ENCODE measurements at places on chromosomes 7 and 10. TPM values are rescaled to one million over a fixed set of nuclear protein-coding genes. Genes with fewer than 3 reads are reported as not detected.
A peak's percentile ranks its signal among the peaks of the same experiment; 100 is the strongest.

DNA sequence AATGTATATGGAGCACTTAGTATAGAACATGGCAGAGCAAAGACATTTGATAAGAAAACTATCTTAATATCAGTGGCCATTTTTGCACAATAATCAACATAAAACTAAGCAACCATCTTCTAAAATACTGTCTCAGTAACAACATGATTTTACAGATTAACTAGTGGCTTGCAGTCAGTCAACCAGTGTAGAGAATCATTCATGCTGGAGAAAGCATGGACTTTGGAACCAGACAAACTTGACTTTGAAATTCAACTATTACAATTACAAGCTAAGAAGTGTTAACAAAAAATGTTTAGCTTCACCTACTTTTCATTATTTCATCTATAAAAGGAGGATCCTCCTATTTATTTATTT lies 27.7 kb downstream of the CUBN start:
- DNase-seq, result no peak

- no peak for DNase-seq
Measured at GRCh38 chr7:157177333-157177982, 38.7 kb downstream of the UBE3C start.

- no peak for DNase-seq
Measured at GRCh38 chr10:64726466-64726865, 1205.3 kb downstream of the REEP3 start.

DNA sequence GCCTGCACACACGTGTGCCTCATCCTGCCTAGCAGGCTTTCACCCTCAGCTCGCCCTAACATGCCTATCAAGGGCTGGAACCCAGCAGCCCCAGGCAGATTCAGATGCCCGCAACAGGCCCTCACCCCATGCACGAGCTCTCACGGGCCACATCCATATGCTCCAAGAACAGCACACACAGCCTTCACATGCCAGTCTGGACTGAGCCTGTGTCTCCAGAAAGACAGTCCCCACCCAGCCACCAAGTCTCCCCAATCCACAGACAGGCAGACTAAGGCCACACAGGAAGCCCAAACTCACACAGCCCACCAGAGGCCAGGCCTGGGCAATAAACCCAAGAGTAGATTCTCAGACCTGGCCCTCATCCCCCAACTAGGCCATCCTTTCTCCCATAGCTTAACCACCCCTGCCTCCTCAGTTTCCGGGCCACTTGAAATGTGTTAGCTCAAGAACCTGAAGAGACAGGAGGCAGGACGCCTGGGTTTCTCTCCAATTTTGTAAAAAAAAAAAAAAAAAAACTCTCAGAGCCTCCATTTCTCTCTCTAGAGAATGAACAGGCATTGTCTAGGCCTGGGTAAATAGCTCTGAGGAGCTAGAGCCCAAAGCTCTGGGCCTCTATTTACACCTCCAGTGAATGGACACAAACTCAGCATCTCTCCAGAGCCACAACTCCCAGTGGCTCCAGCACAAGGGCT lies 6.8 kb downstream of the LDB1 start:
- DNase-seq, result no peak

DMBT1 gene
- not detected for total RNA-seq

- DNase-seq, result no peak
Measured at GRCh38 chr10:94218493-94219183, 144.1 kb downstream of the NOC3L start.

- no peak for DNase-seq
Measured at GRCh38 chr7:17991866-17992648, 35.6 kb downstream of the PRPS1L1 start.

NDUFB8 gene
- 326 TPM for total RNA-seq

DNA sequence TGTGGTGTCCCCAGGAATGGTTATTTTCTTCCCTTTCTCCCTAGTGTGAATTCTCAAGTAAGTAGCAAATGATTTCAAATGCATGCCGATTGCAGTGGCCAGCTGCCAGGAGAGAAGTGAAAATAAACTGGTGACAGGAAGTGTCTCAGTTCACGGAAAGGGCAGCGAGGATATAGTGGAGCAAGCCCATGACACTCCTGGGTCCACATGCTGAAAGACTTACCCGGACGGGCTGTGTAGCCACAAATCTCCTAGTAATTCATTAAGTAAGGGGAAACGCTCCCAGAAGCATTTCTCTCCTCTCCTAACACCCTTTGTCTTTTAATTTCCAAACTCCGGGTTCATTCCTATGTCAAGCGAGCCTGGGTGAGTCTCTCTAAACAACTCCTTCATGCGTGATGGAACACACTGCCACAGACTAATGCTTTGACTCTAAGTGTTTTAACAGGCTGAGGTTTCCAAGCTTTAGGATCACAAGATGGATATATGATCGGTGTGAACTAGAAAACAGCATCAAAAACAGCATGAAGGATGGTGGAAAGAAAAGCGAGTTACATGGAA lies 125.6 kb downstream of the CYP26A1 start:
- no peak for DNase-seq

DNA sequence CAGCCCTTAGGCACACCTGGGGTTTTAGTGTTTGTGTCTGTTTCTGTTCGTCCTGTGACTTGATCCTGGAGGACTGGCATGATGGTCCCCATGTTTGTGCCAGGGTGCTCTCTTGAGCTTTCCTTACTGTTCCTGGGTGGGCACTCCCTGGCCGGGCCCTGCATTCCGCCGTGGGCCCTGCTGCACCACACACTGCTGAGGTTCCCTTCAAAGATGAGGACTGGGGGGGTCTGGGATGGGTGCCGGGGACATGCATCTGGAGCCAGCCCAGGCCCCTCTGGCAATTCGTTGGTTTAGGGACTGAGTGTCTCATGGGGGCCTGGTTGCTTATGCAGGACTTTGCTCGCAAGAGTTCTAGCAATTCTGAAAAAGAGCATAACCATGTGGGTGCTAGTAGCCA lies 4.7 kb downstream of the AGAP3 start:
- no peak for DNase-seq

GRCh38 chr10:15518250-15518649 lies 147.2 kb upstream of the FAM171A1 start:
- DNase-seq, result no peak

- DNase-seq, result no peak
Measured at GRCh38 chr7:131480384-131481315, 75.8 kb downstream of the PODXL start.

SLC26A3 gene
- not detected for total RNA-seq

DNA sequence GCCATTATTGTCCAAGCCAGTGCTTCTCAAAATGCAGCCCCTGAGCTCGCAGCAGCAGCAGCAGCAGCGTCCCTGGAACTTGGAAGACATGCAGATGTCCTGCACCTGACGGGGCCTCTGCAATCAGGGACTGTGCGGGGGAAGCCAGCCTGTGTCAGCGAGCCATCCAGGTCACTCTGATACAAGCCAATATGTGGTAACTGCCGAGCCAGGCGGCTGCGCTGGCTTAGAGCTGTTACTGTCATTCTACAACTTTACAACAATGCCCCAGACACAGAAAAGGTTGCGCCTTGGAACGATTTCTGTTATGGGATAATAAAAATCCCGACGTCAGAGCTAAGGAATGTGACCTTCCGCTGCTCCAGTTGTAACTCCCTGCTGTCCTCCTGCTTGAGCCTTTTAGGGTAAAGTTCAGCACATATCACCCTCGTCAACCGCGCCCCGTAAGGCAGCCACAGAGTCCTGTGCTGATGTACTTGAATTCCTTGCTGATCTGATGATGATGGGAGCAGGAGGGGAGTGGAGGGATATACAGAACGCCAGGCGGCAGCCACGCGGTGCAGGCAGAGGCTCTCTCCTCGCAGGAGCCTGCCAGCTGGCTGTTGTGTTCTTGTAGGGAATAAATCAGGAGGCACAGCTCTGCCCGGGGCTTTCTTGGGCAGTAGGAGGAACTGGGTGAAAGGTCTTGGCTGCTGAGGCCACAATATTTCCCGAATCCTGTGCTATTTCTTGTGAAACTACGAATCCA lies 20.0 kb upstream of the CRYGN start:
- DNase-seq, result no peak

DNA sequence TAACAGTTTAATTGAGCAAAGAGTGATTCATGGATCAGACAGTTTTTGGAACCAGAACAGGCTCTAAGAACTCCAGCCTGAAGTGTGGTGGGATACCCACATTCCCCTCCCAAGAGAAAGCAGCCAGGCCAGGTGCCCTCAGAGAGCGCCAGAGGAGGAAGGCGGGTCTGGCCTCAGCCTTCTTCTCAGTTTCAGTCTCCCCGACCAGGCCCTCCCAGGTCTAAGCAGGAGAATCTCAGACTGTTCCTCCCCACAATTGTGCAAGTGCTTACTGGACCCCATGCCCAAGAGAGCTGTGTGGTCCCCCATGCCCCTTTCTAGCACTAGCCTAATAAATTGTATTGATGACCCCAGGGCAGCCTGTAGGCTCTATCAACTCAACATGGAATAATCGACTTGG lies 25.6 kb downstream of the PPIF start:
- DNase-seq, result peak; percentile 28

DNA sequence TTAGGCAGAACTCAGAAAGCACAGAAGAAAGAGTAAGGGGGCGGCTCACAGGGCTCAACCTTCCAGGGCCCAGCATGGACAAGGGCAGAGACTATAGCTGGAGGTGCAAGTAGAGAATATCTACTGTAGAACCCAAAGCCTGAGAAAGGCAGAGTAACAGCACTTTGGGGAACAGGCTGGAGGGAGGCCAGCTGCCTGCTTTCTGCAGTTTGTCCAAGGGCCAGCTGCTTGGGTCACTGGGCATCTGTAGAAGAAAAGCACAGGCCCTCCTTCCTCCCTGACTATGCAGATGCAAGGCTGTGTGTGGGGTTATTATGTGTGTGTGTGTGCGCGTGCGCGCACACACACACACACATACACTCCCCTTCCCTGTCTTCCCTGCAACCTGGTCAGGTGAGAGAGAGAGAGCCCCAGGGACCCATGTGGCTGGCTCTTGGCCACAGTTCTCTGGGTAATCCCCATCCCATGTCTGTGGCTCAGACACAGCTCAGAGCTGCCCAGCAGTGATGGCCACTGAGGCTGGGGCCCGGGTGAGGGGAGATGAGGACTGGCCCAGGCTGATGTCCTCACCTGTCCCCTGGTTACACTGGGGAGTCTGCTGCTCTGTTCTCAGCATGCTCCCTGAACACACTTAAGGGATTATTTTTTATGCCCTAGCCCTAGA lies 9.0 kb downstream of the ADRA2A start:
- DNase-seq, result no peak

DNA sequence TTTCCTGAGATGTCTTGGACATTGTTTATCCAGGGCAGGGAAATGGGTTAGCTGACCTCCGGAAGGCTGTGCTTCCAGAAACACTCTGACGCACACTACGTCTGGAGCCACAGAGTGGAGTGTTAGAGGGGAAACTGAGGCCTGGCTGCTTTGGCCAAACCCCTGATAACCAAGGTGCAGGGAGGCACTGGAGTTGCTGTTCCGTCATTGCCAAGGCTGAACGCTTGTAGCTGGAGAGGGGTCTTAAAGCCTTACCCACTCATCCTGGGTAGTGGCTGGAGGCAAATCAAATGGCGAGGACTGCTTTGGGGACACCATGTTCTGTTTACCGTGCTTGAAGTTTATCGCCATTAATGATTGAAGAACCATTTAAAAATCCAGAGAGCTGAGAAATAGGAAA lies 604.1 kb upstream of the FOXK1 start:
- no peak for DNase-seq

DNA sequence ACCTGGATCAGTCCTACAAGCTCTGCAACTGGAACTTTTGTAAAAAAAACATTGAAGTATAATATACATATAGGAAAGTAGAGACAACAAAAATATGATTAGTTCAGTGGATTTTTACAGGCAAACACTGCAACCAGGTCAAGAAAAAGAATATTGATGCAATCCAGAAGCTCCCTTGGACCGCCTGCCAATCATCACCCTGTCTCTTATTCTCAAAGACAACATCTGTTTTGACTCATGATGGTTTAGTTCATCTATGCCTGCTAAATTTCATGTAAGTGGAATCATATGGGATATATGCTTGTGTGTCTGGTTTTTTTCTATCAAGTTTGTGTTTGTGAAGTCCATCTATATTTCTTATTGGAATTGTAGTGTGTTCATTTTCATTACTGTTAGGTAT lies 7.7 kb upstream of the HYCC1 start:
- DNase-seq, result no peak

CDC14C gene
- not detected for total RNA-seq
